ENCODE measurements at places on chromosomes 12 and 14.

DNA sequence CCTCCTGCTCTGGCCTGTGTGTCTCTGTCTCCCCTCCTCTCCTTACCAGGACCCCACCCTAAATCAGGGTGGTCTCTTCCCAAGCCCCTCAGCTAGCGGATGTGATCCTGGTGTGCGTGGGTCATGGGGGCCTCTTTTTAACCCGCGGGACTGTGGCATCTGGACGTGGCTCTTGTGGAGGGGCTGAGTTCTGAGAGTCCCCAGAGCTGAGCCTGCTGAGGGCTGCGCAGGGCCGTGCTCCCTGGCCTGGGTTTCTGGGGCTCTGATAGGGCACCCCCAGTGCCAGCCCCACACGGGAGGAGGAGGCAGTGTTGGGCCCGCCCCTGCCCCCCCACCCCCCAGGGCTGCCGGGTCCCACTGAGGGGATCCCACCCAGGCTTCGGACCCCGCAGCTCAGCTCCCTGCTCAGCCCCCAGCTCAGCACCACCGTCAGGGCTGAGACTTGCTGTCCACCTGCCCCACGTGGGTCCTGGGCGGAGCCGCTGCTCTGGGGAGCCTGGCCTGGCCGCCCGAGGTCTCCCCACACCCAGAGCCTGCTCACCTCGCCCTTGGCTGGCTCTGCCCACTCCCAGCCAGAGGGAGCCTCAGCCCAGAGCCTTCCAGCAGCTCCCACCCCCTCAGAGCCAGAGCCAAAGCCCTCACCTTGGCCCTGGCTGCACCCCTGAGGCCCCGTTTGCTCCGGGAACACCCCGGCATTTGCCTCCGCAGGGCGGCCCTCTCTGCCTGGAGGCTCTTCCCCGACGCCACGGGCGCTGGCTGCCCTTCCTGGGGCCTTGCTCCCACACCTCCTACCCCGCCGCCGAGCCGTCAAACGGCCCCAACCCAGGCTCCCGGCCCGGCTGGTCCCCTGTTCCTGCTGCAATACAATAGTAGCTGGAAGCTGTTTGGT, 31.5 kb downstream of the NOC4L start:
- DNase-seq = no peak

DNA sequence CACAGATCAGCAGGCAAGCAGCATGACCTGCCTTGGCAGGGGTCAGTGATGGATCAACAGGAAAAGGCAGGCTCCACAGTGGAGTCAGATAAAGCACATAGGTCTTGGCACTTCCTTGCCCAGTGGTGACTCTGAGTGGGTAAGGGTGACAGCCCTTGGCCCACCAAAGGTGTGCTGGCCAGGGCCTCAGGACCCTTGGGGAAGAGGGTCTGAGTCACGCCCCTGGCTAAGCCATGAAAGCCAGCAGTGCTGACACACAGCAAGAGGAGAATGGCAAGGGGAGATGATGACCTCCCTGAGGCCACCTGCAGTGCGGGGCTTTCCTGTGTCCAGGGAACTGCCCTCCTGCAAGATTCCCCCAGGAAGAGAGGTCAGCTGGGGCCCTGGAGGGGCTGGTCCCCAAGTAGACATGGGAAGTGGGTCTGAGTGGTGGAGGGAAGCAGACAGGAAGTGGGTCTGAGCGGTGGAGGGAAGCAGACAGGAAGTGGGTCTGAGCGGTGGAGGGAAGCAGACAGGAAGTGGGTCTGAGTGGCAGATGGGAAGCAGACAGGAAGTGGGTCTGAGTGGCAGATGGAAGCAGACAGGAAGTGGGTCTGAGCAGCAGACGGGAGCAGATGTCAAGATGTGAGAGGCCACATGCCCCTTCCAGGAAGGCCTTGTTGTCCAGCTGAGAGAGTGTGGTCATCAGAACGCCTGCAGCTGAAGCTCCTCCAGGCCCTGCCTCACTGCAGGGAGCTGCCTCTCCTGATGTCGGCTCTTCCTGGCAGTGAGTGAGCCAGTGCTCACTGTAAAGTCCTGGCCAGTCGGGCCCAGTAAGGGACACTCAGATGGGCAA, 34.8 kb downstream of the DIO3 start:
- DNase-seq = peak; percentile 15

GRCh38 chr12:24444634-24445033, 495.2 kb upstream of the SOX5 start:
- DNase-seq = no peak

DNA sequence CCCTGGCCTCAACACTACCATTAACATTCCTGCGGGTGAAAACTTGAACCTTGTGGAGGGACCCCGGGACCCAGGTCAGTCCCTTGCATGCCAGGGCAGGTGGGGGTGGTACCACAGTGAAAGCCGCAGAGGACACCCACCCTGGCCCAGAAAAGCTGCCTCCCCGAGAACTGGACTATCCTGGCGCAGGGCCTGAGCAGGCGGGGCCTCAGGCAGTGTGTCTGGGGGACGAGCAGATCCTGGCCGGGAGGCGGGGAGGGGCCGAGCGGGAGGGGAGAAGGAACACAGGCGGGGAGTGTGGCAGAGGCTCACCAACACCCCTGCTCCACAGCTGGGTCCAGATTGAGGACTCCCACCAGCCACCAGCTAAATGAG, 10.0 kb downstream of the AHNAK2 start:
- DNase-seq = peak; percentile 84

- no peak for DNase-seq
Observed at GRCh38 chr14:62604524-62604923, 440.7 kb downstream of the KCNH5 start.

- DNase-seq = no peak
Observed at GRCh38 chr14:97602438-97603117, 805.4 kb downstream of the VRK1 start.

- DNase-seq = peak; percentile 58
Observed at GRCh38 chr14:49173765-49174373, 412.3 kb downstream of the RPS29 start.

Measured in left colon (tissue), 2 donors.